ENCODE measurements at places on chromosomes 4 and X.

DNA sequence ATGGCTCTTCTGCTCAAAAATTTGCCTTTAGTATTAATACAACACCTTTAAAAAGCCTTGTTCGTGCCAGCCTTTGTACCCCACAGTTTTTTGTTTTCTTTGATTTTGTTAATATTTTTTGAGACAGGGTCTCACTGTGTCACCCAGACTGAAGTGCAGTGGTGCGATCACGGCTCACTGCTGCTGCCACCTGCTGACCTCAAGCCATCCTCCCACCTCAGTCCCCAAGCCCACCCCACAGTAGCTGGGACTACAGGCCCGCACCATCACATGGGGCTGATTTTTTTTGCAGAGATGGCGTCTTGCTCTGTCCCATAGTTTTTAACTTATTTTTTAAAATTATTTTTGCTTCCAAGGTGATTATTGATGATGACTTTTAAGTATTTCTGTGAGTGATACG is 134.0 kb downstream of the HTR2C start:
- no peak for DNase-seq
- no peak overlapping the region for H3K4me3 ChIP-seq
- no peaks in the 10 kb centered on the region for H3K4me1 ChIP-seq
- H3K27ac ChIP-seq = no peak overlapping the region

DNA sequence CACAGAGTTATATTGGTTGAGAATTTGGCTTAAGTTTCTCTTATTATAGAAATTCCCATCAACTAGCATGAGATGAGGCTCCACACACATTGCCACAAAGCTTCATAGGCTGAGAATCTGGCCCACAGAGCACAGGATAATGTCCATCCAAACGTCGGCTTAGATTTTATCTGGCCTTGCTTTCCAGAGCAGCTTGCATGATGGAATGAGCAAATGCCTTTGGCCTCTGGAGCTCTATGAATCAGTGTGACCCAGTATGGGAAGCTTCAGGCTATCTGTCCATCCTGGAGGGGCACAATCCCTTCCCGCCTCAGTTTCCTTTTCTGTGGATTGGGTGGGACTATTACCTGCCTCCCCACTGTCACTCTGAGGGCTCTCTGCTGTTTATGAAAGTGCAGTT is 131.5 kb upstream of the NDP start:
- no peaks in the 10 kb centered on the region for H3K27me3 ChIP-seq
- H3K4me1 ChIP-seq = no peaks in the 10 kb centered on the region
- no peak for DNase-seq
- no peaks in the 10 kb centered on the region for H3K36me3 ChIP-seq
- H3K27ac ChIP-seq = no peak overlapping the region

- H3K4me3 ChIP-seq = no peak overlapping the region
- no peaks in the 10 kb centered on the region for H3K4me1 ChIP-seq
- DNase-seq = no peak
- H3K27ac ChIP-seq = no peak overlapping the region
- H3K27me3 ChIP-seq = no peaks in the 10 kb centered on the region
Measured at GRCh38 chr4:67397031-67397430, 148.3 kb downstream of the CENPC start.

GRCh38 chr4:89204624-89205023 is 93.3 kb downstream of the TIGD2 start:
- no peak overlapping the region for H3K4me3 ChIP-seq
- no peaks in the 10 kb centered on the region for H3K36me3 ChIP-seq
- no peaks in the 10 kb centered on the region for H3K4me1 ChIP-seq
- no peak overlapping the region for H3K27ac ChIP-seq

GRCh38 chrX:68681443-68681941 is 34.0 kb downstream of the STARD8 start:
- no peak overlapping the region for H3K27ac ChIP-seq
- no peaks in the 10 kb centered on the region for H3K36me3 ChIP-seq
- no peak for DNase-seq
- peaks cover 2% of the 10 kb centered on the region for H3K27me3 ChIP-seq

DNA sequence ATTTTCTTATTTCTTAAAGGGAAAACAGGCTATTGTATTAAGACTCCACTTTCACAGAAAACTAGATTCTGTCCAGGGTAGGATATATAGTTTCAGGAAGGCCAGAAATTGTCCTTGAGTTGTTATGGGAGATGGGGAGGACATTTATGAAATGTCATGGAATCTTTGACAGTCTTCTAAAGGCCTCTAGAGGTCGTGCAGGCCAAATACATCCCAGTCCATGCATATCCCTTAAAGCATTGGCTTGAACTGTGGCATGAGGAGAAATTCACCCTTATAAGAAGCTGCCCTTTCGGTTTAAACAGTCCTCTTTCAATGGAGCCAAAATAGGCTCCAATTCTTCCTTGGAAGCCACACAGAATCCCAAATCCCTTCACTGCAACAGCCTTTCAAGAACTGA is 183.6 kb upstream of the NOCT start:
- H3K4me3 ChIP-seq = no peak overlapping the region
- no peak overlapping the region for H3K27ac ChIP-seq
- no peak for DNase-seq
- H3K36me3 ChIP-seq = no peaks in the 10 kb centered on the region

DNA sequence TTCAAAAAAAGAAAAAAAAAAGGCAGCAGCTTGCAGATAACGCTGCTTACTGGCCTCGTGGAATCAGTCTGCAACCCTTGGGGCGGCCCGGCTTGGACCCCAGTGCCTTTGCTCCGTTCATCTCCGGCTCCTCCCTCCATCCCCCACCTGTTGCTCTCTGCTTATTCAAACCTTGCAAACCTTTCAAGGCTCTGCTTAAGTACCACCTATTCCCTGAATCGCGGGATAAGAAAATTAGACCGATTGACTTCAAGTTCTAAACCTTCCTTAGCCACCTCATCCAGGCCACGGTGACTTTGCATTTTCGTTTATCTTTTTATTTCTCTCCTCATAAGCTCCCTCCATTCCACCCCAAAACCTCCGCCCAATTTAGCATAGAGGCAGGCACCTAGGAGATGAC is 1.4 kb upstream of the PHKA1 start:
- H3K4me3 ChIP-seq = no peak overlapping the region
- peaks cover 14% of the 10 kb centered on the region for H3K4me1 ChIP-seq
- peaks cover 2% of the 10 kb centered on the region for H3K27me3 ChIP-seq

GRCh38 chr4:107299646-107300045 is 263.5 kb upstream of the DKK2 start:
- H3K36me3 ChIP-seq = no peaks in the 10 kb centered on the region
- no peaks in the 10 kb centered on the region for H3K4me1 ChIP-seq
- H3K27ac ChIP-seq = no peak overlapping the region
- DNase-seq = no peak
- H3K27me3 ChIP-seq = no peaks in the 10 kb centered on the region

GRCh38 chr4:113483131-113483530 is 278.4 kb downstream of the CAMK2D start:
- H3K36me3 ChIP-seq = peaks cover 23% of the 10 kb centered on the region
- no peak for DNase-seq
- H3K27me3 ChIP-seq = no peaks in the 10 kb centered on the region
- H3K4me1 ChIP-seq = no peaks in the 10 kb centered on the region

- no peaks in the 10 kb centered on the region for H3K36me3 ChIP-seq
- no peaks in the 10 kb centered on the region for H3K27me3 ChIP-seq
- no peak for DNase-seq
- H3K27ac ChIP-seq = no peak overlapping the region
- H3K4me1 ChIP-seq = no peaks in the 10 kb centered on the region
Measured at GRCh38 chrX:31523884-31524536, 452.2 kb upstream of the FTHL17 start.

DNA sequence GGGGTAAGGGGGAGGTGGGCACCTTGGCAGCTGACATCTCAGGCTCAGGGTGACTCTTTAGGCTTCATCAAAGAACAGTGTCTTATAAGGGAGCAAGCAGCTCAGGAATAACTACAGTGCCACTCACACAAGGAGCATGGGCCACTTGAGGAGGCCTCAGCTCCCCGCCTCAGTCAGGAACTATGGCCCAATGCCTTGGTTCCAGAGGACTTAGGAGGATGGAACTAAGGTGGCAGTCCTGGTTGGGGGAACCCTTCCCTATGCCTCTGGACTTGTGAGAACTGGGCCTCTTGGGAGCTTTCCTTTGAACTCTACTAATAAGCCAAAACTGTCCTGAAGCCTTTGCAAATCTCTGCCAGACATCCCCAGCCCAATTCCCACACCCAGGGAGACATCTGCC is 160.6 kb downstream of the EFNB1 start:
- no peak overlapping the region for H3K27ac ChIP-seq
- DNase-seq = no peak
- no peaks in the 10 kb centered on the region for H3K36me3 ChIP-seq
- H3K27me3 ChIP-seq = no peaks in the 10 kb centered on the region
- no peaks in the 10 kb centered on the region for H3K4me1 ChIP-seq

GRCh38 chr4:120844528-120844921 is 78.0 kb downstream of the PRDM5 start:
- peak overlapping the region; percentile 7 for H3K4me3 ChIP-seq
- no peak overlapping the region for H3K27ac ChIP-seq
- DNase-seq = peak; percentile 29
- peaks cover 14% of the 10 kb centered on the region for H3K4me1 ChIP-seq

DNA sequence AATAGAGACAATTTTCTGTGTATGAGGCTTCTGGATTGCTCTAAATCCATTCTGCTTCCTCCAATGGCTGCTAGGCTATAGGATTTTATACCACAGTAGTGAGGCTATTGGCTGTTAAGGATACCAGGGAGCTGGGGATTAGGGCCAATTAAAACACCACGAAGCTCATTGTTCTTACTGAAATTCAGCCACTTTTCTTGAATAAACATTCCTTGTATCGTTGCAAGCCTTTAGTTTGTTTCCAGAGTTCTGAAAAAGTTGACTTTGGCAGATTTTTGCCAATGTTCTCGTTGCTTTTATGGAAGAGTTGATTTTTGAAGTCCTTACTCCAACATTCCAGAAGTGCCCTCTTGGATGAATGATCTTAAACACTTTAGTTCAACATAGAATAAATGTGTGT is 238.4 kb upstream of the TEX13A start:
- no peaks in the 10 kb centered on the region for H3K36me3 ChIP-seq
- H3K27ac ChIP-seq = no peak overlapping the region
- H3K4me1 ChIP-seq = no peaks in the 10 kb centered on the region
- H3K4me3 ChIP-seq = no peak overlapping the region
- no peaks in the 10 kb centered on the region for H3K27me3 ChIP-seq

Measured in T-helper 2 cell treated with Interferon-gamma antibody and Interleukin-4, amounts not matched to agents 5 μg/mL and 100 μg/mL, for 36 hours (primary cell).